ENCODE measurements at places on chromosomes 1 and 21. TPM values are rescaled to one million over a fixed set of nuclear protein-coding genes. Genes with fewer than 3 reads are reported as not detected.

DNA sequence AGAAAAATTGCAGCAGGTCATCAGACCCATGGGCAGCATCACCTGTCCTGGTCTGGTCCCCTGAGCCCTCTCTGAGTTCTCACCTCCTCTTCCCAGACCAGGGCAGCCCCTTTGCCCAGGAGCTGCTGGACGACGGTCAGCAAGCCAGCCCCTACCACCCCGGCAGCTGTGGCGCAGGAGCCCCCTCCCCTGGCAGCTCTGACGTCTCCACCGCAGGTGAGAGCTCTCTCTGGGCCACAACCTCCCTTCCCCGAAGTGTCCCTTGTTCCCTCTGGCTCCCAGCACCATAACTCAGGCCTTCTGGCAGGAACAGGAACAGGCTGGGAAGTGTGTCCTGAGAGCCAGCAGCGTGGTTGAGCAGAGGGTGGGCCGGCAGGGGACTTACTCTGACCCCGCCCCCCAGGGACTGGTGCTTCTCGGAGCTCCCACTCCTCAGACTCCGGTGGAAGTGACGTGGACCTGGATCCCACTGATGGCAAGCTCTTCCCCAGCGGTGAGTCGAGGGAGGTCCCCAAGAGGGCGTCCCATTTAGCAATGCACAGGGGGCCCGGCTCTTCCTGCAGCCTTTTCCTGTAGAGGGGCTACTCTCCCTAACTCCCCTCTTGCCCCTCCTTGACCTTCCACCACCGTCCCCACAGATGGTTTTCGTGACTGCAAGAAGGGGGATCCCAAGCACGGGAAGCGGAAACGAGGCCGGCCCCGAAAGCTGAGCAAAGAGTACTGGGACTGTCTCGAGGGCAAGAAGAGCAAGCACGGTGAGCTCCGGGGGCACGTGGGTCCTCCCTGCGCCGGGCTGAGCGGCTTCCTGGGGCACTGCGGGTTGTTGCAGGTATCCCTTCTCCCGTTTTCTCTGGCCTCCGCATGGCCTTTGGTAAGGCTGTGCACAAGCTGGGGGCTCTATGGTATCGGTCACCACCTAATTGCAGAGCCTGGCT lies 2.4 kb downstream of the ELF3 start:
- H3K4me3 ChIP-seq, result no peak overlapping the region
- H3K4me1 ChIP-seq, result peaks cover 29% of the 10 kb centered on the region
- H3K27ac ChIP-seq, result no peak overlapping the region
- no peak for DNase-seq
- H3K27me3 ChIP-seq, result no peaks in the 10 kb centered on the region

DNA sequence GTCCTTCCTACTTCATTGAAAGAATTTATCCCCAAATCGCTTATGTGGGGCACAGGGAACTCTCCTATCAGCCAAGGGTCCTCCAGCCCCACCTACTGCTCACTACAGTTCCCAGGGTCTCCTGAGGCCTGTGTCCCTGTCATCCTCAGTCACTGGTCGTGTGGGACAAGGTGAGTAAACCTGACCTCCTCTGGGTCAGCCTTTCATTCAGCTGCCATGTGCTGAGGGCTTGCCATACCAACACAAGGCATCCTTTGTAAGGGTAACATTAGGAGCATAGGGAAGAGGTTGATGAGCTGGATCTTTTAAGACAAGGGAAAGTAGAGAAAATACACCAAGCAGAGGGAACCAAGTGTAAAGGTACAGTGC lies 11.2 kb upstream of the SNAPIN start:
- peaks cover 32% of the 10 kb centered on the region for H3K36me3 ChIP-seq
- peak overlapping the region; percentile 89 for H3K27ac ChIP-seq
- peak; percentile 59 for DNase-seq
- no peak overlapping the region for H3K4me3 ChIP-seq

The BEST4 gene
- total RNA-seq, result 0.63 TPM

DNA sequence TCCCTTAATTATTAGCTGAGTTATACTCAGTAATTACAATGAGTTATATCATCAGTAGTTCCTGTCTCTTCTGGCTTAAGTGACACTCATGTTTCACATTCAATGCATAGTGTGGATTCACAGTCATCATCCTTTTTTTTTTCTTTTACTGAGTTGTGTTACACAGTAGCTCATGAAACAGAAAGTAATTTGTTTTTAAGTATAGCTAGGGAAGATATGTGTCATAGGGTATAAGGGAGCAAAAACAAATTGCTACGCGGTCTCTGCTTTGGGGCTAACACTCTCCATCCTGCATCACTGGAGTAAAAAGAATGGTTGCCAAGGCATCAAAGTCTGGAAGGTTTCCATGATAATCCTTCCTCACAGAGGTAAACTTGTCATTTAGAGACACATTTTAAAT lies 971.7 kb upstream of the NCAM2 start:
- H3K36me3 ChIP-seq, result no peaks in the 10 kb centered on the region
- H3K4me3 ChIP-seq, result no peak overlapping the region
- DNase-seq, result no peak
- H3K27ac ChIP-seq, result no peak overlapping the region

DNA sequence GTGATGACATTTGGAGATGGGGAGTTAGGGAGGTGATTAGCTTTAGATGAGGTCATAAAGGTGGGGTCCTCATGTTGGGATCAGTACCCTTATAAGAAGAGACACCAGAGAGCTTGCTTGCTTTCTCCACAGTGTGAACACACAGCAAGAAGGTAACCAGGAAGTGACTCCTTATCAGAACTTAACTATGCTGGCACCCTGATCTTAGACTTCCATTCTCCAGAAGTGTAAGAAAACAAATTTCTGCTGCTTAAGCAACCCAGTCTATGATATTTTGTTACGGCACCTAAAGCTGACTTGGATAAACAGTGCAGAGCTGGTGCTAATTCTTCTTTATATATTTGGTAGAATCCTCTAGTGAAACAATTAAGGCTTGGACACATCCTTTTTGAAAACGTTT lies 346.0 kb downstream of the AGBL4 start:
- H3K4me1 ChIP-seq, result no peaks in the 10 kb centered on the region
- no peaks in the 10 kb centered on the region for H3K27me3 ChIP-seq
- DNase-seq, result no peak
- H3K36me3 ChIP-seq, result peaks cover 11% of the 10 kb centered on the region
- no peak overlapping the region for H3K27ac ChIP-seq

GRCh38 chr1:171666114-171666769 lies 13.8 kb upstream of the MYOC start:
- H3K36me3 ChIP-seq, result no peaks in the 10 kb centered on the region
- no peak for DNase-seq
- no peak overlapping the region for H3K27ac ChIP-seq
- H3K27me3 ChIP-seq, result no peaks in the 10 kb centered on the region

The CRYAA gene
- total RNA-seq, result not detected

- no peak overlapping the region for H3K4me3 ChIP-seq
- no peaks in the 10 kb centered on the region for H3K27me3 ChIP-seq
These were observed 19.0 kb upstream of the C1orf174 start for GRCh38 chr1:3918966-3919611.

GRCh38 chr1:92464588-92465255 lies 22.0 kb downstream of the GFI1 start:
- no peak overlapping the region for H3K4me3 ChIP-seq
- H3K27me3 ChIP-seq, result no peaks in the 10 kb centered on the region
- no peaks in the 10 kb centered on the region for H3K4me1 ChIP-seq
- H3K27ac ChIP-seq, result no peak overlapping the region
- no peak for DNase-seq

The CHI3L2 gene
- total RNA-seq, result not detected

The KANK4 gene
- total RNA-seq, result 0.19 TPM

The ROR1 gene
- total RNA-seq, result 94.3 TPM

The VTCN1 gene
- not detected for total RNA-seq

The NBPF6 gene
- not detected for total RNA-seq

The ANP32E gene
- 88.6 TPM for total RNA-seq

The MIXL1 gene
- total RNA-seq, result 2.6 TPM

The RHBDL2 gene
- total RNA-seq, result 0.08 TPM

The PWP2 gene
- 59.2 TPM for total RNA-seq

DNA sequence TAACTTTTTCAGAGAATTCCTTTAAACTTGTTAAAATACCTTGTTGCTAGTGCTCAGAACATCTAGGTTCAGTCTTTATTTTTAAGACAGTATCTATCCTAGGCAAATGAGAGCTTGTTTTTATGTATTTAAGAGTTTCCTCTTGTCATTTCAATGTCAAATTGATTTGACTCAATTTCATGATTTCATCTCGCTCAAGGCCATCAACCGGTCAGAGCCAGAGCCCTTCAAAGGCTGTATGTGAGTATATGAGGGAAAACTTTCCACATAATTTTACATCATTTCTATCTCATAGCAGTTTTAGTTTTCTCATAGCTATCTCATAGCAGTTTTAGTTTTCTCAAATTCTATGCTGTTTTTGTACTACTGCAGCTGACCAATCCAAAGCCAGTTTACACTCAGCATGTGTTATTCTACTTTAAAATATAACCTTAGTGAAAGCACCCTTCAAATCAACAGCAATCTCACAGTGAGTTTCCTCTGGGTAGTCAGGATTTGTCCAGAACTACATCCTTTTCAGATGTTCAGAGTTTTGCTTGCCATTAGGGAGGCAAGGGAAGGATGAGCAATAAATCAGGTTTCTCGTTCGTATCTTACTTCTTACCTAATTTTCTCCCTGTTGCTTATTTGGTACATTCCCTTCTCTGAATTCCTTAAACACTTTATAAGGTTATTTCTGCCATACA lies 12.7 kb downstream of the HNRNPU start:
- peaks cover 84% of the 10 kb centered on the region for H3K36me3 ChIP-seq
- no peak for DNase-seq
- H3K27ac ChIP-seq, result peak overlapping the region; percentile 6
- no peaks in the 10 kb centered on the region for H3K4me1 ChIP-seq
- H3K27me3 ChIP-seq, result no peaks in the 10 kb centered on the region

- H3K36me3 ChIP-seq, result no peaks in the 10 kb centered on the region
- peak overlapping the region; percentile 88 for H3K4me3 ChIP-seq
- H3K27ac ChIP-seq, result peak overlapping the region; percentile 34
- DNase-seq, result peak; percentile 29
- H3K4me1 ChIP-seq, result peaks cover 55% of the 10 kb centered on the region
These were observed 3.0 kb downstream of the APP start for GRCh38 chr21:26167593-26167992.

DNA sequence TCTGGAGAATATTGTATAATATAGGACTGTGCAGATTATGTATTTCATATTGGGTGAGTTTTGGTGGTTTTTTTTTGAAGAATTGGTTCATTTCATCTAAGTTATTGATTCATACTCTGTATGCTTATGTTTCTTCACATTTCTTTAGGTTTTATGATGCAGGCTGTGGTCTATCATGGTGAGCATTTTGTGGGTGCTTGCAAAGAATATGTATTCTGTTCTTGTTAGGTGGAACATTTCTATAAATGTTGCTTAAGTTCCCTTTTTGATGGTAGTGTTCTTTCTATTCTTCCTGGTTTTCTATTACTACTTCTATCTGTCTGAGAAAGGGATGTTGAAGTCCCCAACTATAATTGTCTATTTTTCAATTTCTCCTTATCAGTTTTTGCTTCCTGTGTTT lies 42.6 kb downstream of the PKN2 start:
- no peaks in the 10 kb centered on the region for H3K36me3 ChIP-seq
- H3K4me1 ChIP-seq, result no peaks in the 10 kb centered on the region
- H3K4me3 ChIP-seq, result no peak overlapping the region
- no peak for DNase-seq
- H3K27me3 ChIP-seq, result no peaks in the 10 kb centered on the region
- no peak overlapping the region for H3K27ac ChIP-seq

- no peak for DNase-seq
- H3K27ac ChIP-seq, result no peak overlapping the region
- H3K27me3 ChIP-seq, result peaks cover 12% of the 10 kb centered on the region
- H3K36me3 ChIP-seq, result no peaks in the 10 kb centered on the region
These were observed 15.9 kb upstream of the EDN2 start for GRCh38 chr1:41500378-41500777.

The FABP3 gene
- total RNA-seq, result 19.3 TPM

The SLAMF8 gene
- not detected for total RNA-seq

Data from GM23338 (cell line).